ENCODE measurements at places on chromosomes 4 and X.

DNA sequence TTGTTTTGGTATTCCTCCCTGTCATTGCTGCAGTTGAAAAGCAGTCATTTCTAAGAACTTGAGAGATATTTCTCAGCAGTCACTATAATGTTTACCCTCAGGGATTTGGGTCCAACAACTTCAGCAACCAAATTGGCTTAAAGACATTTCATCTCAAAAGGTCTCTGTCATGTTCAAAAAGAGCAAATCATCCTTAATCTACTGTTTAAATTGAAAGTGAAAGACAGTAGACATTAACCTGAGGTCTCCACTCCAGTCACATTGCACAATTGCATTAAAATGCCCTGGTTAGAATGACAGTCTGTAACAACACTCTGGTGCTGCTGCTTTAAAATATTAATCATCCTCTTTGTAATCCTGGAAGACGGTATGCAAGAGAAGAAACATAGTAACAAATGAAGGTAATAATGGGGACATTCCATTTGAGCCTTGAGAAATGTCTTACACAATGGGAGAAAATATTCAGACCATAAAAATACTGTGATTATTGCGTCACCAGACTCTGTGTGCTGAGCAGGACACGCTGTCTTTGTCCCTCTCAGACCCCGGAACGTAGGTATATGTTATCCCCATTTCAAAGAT lies 90.2 kb upstream of the UNC5C start:
- DNase-seq: no peak

DNA sequence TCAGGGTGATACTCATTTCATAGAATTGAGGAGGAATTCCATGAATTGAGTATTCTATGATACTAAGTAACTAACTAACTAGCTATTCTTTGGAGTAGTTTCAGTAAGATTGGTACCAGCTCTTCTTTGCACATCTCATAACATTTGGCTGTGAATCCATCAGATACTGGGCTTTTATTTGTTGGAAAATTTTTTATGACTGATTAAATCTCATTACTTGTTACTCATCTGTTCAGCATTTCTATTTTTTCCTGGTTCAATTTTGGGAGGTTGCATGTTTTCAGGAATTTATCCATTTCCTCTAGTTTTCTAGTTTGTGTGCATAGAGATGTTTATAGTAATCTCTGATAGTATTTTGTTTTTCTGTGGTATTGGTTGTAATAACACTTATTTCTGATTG lies 70.8 kb upstream of the FREM3 start:
- DNase-seq: no peak

DNA sequence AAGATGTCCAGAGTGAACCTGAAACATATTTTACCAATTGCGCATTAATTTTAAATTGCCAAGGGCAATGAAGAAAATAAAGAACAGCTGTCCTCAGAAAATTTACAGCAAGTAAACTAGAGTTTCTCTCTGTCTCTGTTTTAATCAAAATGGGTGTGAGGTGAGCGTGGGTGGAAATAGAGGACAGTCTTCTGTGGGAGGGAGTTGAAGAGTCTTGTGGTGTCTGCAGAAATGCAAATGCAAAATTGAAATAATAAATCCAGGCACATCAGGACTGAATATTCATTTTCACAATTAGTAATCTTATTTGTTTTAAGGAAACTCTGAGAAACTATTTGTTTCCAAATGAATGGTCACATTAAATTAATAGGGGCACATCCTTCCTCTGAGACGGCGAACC lies 192.0 kb downstream of the ARHGAP10 start:
- no peak for DNase-seq

GRCh38 chrX:78945186-78945912 lies at the start of gene P2RY10:
Gene P2RY10, plus strand, starts transcription at chrX:78945391. Its CDS starts 15,130 bp downstream, at chrX:78960521.
- no peak for DNase-seq

- no peak for DNase-seq
Measured at GRCh38 chr4:6331018-6331417, 61.4 kb downstream of the WFS1 start.

DNA sequence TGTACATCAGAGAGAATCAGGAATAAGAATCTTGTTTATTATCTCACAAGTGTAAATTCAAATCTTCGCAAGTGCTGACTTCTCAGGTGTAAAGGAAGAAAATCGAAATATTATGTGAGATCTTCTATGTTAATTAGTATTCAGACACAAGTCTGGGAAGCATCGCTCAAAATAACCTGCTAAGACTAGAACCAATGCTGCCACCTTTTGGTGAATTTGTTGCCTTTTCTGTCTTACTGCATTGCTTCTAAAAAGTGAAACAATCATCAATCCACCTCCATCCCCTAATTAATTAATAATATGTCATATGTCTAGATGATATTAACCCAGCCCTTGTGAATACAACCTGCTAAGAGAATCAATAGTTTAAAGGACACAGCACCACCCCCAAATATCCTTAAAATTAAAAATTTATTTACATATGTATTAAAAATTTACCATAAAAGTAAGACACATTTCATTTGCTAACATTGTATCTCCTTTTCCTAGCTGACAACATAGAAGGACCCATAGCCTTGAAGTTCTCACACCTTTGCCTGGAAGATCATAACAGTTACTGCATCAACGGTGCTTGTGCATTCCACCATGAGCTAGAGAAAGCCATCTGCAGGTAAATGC lies 3.5 kb downstream of the EPGN start:
- DNase-seq: no peak

- DNase-seq: no peak
Measured at GRCh38 chr4:156293657-156294297, 340.1 kb upstream of the CTSO start.

DNA sequence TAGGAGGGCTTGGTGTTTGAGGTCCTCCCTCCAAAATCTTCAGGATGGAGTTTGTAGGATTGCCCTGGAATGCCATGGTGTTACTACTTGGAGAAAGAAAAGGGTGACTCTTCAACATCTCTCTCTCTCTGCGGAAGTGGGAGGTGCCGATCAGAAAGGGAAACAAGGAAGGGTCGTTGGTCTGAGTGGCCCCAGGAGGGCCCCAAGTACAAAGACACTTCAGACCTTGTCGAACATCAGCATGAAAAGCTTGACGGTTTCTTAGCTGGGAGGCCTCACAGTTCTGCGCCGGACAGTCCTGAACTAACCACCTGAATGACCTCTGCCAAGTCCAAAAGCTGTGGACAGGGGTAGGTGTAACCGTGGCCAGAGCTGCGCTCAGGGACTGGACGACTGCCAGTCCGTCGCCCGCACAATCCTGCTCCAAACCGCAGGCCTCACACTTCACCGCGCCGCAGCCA lies 646 bp upstream of the GSX2 start:
- DNase-seq: no peak
